Breast epithelium (tissue), 4 donors: ENCODE measurements at places on chromosomes 7 and 10. TPM values are rescaled to one million over a fixed set of nuclear protein-coding genes. Genes with fewer than 3 reads are reported as not detected.

Gene AOAH
- total RNA-seq: 10.8 TPM

Gene SFTPA1
- not detected for total RNA-seq

DNA sequence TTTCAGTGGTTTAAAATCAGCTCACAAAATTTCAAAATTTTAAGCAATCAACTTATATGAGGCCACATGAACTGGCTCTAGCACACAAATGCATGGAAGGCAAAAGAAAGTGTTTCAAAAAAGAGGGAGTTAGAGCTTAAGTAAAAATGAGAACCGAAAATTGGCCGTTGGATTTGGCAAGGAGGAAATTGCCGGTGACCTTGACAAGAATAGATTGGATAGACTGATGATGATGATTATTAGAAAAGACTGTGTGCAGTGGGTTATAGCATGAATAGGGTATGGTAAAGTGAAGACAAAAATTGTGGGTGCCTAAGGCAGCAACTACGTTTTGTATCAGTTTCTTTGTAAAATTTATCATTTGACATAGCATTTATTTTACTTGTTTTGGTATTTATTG, 175.7 kb downstream of the SEMA3D start:
- H3K27me3 ChIP-seq: no peaks in the 10 kb centered on the region
- H3K36me3 ChIP-seq: no peaks in the 10 kb centered on the region
- H3K27ac ChIP-seq: no peak overlapping the region
- DNase-seq: no peak

DNA sequence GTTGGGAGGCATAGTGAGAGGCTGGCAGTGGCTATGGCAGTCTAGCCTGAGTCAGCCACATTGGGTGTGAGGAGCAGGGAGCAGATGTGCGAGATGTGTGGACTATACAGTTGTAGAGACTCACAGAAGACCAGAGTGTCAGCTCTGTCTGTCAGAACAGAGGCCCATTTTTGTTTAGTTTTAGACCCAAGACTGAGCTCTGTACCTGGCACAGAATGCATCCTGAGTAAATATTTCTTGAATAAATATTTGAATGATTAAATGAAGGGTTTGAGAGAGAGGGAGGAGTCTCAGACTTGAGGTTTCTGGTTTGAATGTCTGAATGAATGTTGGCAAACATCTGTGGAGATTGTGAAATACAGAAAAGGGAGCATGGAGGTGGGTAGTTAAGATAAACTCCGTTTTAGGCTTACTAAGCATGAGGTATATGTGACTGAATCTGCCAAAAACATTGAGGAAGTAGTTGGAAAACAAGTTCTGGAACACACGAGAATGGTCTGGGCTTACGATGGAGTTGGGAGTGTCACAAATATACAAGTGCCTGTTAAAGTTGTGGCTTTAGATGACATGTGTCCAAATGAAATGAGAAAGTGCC, 3.6 kb downstream of the SEC23IP start:
- H3K27ac ChIP-seq: peak overlapping the region; percentile 69
- no peaks in the 10 kb centered on the region for H3K36me3 ChIP-seq
- H3K4me1 ChIP-seq: peaks cover 27% of the 10 kb centered on the region
- H3K27me3 ChIP-seq: no peaks in the 10 kb centered on the region

Gene MYH16
- not detected for total RNA-seq

DNA sequence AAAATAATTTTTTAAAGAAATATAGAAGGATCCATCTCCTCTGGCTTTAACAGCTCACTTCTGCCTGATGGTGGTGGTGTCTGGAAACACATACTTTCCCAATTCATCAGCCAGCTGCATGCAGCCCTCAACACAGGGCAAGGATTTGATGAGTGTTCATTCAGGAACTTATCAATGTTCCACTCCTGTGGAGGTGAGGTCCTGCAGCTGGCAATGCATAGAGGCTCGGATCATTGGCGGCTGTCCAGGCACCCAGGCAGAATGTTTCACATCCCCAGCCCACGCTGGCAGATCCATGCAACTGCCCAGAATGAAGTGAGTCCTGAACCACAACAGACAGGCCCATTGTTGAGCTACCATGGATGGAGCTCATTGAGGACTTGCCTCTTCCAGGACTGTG, 55.2 kb upstream of the KCNMA1 start:
- no peak overlapping the region for H3K4me3 ChIP-seq
- DNase-seq: no peak
- H3K27me3 ChIP-seq: no peaks in the 10 kb centered on the region
- H3K36me3 ChIP-seq: no peaks in the 10 kb centered on the region
- no peak overlapping the region for H3K27ac ChIP-seq
- H3K4me1 ChIP-seq: no peaks in the 10 kb centered on the region

GRCh38 chr7:96539471-96539870, 170.2 kb downstream of the SEM1 start:
- no peak overlapping the region for H3K27ac ChIP-seq
- no peak overlapping the region for H3K4me3 ChIP-seq
- DNase-seq: no peak

Gene NME8
- not detected for total RNA-seq

- H3K36me3 ChIP-seq: no peaks in the 10 kb centered on the region
- H3K4me1 ChIP-seq: no peaks in the 10 kb centered on the region
- H3K4me3 ChIP-seq: peak overlapping the region; percentile 52
- peak; percentile 74 for DNase-seq
Observed at GRCh38 chr10:131453721-131454634, 142.5 kb upstream of the TCERG1L start.

DNA sequence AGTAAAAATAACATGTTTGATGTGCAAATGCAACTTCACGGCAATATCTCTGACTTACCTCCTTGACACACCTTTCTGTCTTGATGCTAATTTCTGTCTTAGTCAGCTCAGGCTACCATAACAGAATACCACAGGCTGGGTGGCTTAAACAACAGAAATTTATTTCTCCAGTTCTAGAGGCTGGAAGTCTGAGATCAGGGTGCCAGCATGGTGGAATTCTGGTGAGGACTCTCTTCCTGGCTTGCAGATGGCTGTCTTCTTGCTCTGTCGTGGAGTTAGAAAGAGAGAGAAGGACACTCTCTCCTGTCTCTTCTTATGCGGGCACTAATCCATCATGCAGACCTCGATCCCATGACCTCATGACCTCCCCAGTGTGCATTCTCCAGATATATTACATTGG, 134.9 kb downstream of the VTI1A start:
- H3K36me3 ChIP-seq: no peaks in the 10 kb centered on the region
- no peak for DNase-seq
- no peak overlapping the region for H3K27ac ChIP-seq
- no peak overlapping the region for H3K4me3 ChIP-seq
- no peaks in the 10 kb centered on the region for H3K27me3 ChIP-seq

Gene AKR1C8
- not detected for total RNA-seq

DNA sequence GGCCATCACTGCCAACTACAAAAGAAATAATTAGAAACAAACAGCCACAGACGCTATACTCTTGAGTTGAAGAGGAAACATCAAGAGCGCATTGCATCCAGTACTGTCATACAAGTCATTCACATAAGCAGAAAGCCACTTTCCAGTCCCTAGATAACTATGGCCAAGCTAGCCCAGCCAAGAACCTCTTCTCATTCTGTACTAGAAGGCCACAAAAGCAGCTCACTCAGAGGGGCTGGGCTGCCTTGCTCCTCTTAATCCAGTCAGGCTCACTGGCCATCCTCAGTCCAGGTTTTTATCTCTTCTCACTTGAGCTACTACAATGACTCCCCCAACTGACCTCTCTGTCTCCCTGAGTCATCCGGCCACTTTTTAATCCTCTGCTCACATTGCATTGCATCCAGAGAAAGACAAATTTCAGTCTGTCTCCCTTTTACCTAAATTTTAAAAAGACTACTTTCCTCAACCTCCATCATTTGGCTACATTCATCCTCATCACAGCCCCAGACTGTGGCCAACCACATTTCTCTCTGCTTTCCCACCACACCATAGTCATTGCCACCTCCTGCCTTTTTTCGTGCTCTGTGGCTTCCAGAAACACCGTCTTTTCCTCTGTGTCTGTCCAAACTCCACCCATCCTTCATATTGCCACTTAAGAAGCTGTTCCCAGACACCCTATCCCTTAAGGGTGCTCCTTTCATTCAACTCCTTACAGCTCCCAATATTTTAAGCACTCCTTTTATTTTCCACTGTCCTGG, 25.0 kb downstream of the PPP1R3C start:
- peak overlapping the region; percentile 85 for H3K27ac ChIP-seq
- H3K27me3 ChIP-seq: no peaks in the 10 kb centered on the region
- no peak for DNase-seq

GRCh38 chr10:103021900-103022293, 103.8 kb downstream of the CNNM2 start:
- H3K4me1 ChIP-seq: no peaks in the 10 kb centered on the region
- H3K27ac ChIP-seq: no peak overlapping the region
- H3K36me3 ChIP-seq: no peaks in the 10 kb centered on the region
- no peaks in the 10 kb centered on the region for H3K27me3 ChIP-seq
- DNase-seq: no peak
- no peak overlapping the region for H3K4me3 ChIP-seq

- DNase-seq: no peak
- no peaks in the 10 kb centered on the region for H3K36me3 ChIP-seq
- H3K4me1 ChIP-seq: no peaks in the 10 kb centered on the region
- H3K27me3 ChIP-seq: no peaks in the 10 kb centered on the region
Observed at GRCh38 chr7:123285076-123285700, 85.4 kb upstream of the SLC13A1 start.

Gene SRI
- 90.9 TPM for total RNA-seq

GRCh38 chr7:95047291-95047690, 139.9 kb downstream of the PPP1R9A start:
- no peak overlapping the region for H3K27ac ChIP-seq
- no peak for DNase-seq
- no peaks in the 10 kb centered on the region for H3K36me3 ChIP-seq
- H3K27me3 ChIP-seq: no peaks in the 10 kb centered on the region

Gene CNPY4
- 7.2 TPM for total RNA-seq

- H3K27me3 ChIP-seq: no peaks in the 10 kb centered on the region
- H3K36me3 ChIP-seq: no peaks in the 10 kb centered on the region
- H3K4me1 ChIP-seq: no peaks in the 10 kb centered on the region
Observed at GRCh38 chr10:46540412-46541016, 15.9 kb downstream of the GPRIN2 start.

DNA sequence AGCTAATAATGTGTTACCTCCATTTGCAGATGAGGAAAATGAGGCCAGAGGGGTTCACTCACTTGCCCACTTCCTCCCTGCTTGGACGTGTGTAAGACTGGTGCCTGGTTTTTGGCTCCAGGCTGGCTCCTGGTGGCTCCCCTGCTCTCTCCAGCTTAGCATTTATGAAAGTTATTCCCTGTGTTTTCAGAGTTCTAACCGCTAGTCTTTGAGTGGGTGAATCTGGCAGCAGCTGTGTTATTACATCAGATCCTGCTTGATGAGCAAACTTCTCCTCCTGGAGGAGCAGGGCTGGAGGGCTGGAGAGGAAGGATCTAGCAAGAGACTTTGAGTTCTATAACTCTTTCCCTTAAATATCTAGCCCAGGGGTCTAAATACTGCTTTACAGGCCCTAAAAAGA, 80.9 kb upstream of the AGBL3 start:
- no peaks in the 10 kb centered on the region for H3K36me3 ChIP-seq
- peak overlapping the region; percentile 71 for H3K27ac ChIP-seq
- no peak overlapping the region for H3K4me3 ChIP-seq
- no peak for DNase-seq

- H3K4me1 ChIP-seq: no peaks in the 10 kb centered on the region
- H3K4me3 ChIP-seq: no peak overlapping the region
- H3K36me3 ChIP-seq: no peaks in the 10 kb centered on the region
- no peak overlapping the region for H3K27ac ChIP-seq
Observed at GRCh38 chr10:74071157-74071556, 73.2 kb downstream of the VCL start.

GRCh38 chr10:62582101-62582705, 208.0 kb downstream of the ZNF365 start:
- H3K36me3 ChIP-seq: no peaks in the 10 kb centered on the region
- DNase-seq: no peak
- H3K4me1 ChIP-seq: no peaks in the 10 kb centered on the region
- H3K4me3 ChIP-seq: no peak overlapping the region

Gene CYP2W1
- total RNA-seq: not detected

GRCh38 chr7:157032644-157033482, 22.4 kb upstream of the MNX1 start:
- H3K4me1 ChIP-seq: no peaks in the 10 kb centered on the region
- H3K27me3 ChIP-seq: no peaks in the 10 kb centered on the region
- no peak overlapping the region for H3K4me3 ChIP-seq
- DNase-seq: no peak
- H3K27ac ChIP-seq: no peak overlapping the region

Gene PON1
- 0.66 TPM for total RNA-seq

- no peak overlapping the region for H3K4me3 ChIP-seq
- H3K36me3 ChIP-seq: no peaks in the 10 kb centered on the region
- no peaks in the 10 kb centered on the region for H3K27me3 ChIP-seq
- H3K27ac ChIP-seq: no peak overlapping the region
- H3K4me1 ChIP-seq: no peaks in the 10 kb centered on the region
- DNase-seq: no peak
Observed at GRCh38 chr7:22277375-22277774, 79.6 kb downstream of the RAPGEF5 start.

Gene CYP3A7
- total RNA-seq: 1.5 TPM

Gene NUTM2A
- total RNA-seq: 0.98 TPM

GRCh38 chr7:123148813-123149212, 51.0 kb downstream of the SLC13A1 start:
- H3K27ac ChIP-seq: no peak overlapping the region
- H3K4me1 ChIP-seq: no peaks in the 10 kb centered on the region
- H3K4me3 ChIP-seq: no peak overlapping the region
- no peaks in the 10 kb centered on the region for H3K36me3 ChIP-seq
- H3K27me3 ChIP-seq: no peaks in the 10 kb centered on the region
- no peak for DNase-seq

Gene MPP7
- total RNA-seq: 18.0 TPM

DNA sequence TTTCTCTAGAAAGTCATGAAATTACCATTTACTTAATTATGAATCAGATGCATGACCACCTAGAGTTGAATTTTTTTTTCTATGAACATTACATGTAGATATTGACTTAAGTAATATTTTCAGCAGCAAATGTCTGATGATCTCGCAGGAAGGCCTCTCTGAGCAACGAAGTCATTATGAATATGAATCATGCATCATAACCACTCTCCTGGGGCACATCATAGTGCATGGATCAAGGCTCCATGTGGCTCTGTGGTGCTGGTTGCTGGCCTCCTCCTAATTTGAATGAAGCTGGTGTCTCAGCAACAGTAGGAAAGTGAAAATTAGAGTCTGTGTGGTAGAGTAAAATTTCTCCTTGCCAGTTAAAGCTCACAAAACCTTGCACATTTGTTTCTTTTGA, 121.4 kb upstream of the INHBA start:
- H3K4me3 ChIP-seq: no peak overlapping the region
- no peaks in the 10 kb centered on the region for H3K27me3 ChIP-seq
- no peak overlapping the region for H3K27ac ChIP-seq

DNA sequence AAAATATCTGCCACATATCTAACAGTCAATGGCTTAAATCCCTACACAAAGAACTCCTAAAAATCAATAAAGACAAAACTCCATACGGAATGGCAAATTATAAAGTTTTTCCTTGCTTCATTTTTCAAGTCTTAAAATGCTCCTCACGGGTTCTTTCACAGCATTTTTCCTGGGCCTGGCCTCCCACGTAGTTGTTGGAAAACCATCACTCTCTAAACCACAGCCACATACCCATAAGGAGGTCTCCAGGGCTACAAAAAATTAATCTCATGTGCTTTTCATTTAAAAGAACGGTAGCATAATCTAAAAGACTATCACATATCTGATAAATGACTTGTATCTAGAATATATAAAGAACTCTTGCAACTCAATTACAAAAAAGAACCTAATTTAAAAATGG, 2.9 kb downstream of the COA1 start:
- H3K4me3 ChIP-seq: no peak overlapping the region
- H3K27ac ChIP-seq: no peak overlapping the region
- no peaks in the 10 kb centered on the region for H3K27me3 ChIP-seq
- no peaks in the 10 kb centered on the region for H3K36me3 ChIP-seq
- H3K4me1 ChIP-seq: no peaks in the 10 kb centered on the region

- H3K27ac ChIP-seq: no peak overlapping the region
- no peak for DNase-seq
- no peaks in the 10 kb centered on the region for H3K27me3 ChIP-seq
- H3K36me3 ChIP-seq: no peaks in the 10 kb centered on the region
Observed at GRCh38 chr7:22582863-22583622, 83.1 kb upstream of the STEAP1B start.
